Kidney (tissue), 22 donors: ENCODE measurements at places on chromosomes 11 and 22.
A peak's percentile ranks its signal among the peaks of the same experiment; 100 is the strongest.

GRCh38 chr22:20380486-20380885 is 13.5 kb upstream of the ZNF74 start:
- DNase-seq: no peak

- peak; percentile 24 for DNase-seq
Observed at GRCh38 chr11:119307219-119307618, 9.7 kb downstream of the MCAM start.

GRCh38 chr11:134481135-134481534 is 69.1 kb upstream of the B3GAT1 start:
- peak; percentile 29 for DNase-seq

- no peak for DNase-seq
Observed at GRCh38 chr11:124801636-124802312, 1.6 kb upstream of the MSANTD2 start.

DNA sequence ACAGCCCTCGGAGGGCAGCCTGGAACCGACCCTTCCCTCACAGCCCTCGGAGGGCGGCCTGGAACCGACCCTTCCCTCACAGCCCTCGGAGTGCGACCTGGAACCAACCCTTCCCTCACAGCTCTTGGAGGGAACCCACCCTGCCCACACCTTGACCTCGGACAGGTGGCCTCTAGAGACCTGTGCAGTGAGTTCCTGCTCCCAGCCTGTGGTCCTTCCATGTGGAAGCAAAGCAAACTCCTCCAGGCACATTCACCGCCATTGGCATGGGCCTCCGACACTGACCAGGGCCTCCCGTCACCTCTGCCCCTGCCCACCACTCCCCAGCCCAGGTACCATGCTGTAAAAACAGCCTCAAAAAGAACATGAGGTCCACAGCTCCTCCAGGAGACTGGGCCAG is 272.1 kb downstream of the BRD1 start:
- no peak for DNase-seq

GRCh38 chr11:35949242-35949641 is 5.4 kb downstream of the LDLRAD3 start:
- no peak for DNase-seq

DNA sequence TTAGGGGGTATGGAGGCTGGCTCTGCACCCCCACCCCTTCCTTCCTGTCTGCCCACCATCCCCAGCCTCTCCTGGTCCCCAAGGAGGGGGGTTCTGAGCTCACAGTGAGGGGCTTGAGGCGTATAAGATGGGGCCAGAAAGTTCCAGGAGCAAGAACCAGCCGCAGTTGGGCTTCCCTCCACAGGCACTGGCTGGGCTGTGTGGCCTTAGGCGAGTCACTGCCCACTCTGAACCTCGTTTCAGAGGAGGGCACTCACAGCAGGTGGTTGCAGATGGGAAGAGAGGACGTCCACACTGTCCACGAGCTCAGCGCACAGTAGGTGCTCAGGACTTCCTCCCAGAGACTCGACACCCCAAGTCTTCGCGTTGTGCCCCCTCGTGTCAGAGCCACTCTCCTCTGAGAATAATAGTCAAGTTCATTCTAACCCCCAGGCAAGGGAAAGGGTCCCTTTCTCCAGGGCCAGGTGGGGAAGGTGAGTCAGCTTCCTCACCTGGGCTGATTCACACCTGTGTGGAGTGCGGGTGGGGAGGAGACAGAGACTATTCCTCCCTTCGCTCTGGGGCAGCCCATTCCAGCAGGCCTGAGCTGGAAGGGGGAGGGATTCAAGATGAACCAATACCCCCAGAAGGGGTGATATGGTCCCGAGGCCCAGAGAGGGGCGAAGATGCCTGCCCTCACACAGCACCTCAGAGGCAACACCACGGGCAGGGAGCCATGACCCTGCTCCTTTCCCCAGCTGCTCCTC is 29.3 kb downstream of the RPL3 start:
- no peak for DNase-seq

DNA sequence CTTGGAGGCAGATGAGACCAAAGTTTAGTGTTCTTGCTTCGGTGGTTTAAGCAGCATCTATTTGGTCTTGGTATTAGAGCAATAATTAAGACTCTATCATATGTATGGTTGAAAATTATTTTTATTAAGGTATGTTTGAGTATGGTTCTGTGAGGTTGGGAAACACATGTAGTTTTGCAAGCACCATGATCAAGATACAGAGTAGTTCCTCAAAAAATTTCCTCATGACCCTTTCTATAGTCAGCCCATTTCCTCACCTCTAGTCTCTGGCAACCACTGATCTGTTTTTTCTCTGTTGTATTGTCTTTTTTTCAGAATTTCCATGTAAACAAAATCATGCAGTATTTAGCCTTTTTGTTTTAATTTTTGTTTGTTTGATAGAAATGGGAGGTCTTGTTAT is 18.4 kb downstream of the MTMR3 start:
- DNase-seq: no peak

DNA sequence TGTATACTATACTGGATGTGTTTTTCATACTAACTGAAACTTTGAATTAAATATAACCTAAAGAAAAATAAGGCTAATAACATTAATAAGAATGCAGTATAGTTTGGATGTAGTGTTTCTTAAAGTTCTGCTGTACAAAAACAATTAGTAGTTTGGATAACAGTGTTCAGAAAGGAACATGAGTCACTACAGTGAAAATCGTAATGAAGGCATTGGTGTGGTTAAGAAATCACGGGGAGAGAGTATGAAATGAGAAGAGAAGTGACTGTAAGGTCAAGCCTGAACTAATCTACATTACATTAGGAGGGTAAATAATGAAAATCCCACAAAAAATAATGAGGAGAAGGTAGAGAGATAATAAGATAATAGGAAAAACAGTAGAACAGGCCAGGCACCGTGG is 726.6 kb upstream of the ARHGAP42 start:
- no peak for DNase-seq

DNA sequence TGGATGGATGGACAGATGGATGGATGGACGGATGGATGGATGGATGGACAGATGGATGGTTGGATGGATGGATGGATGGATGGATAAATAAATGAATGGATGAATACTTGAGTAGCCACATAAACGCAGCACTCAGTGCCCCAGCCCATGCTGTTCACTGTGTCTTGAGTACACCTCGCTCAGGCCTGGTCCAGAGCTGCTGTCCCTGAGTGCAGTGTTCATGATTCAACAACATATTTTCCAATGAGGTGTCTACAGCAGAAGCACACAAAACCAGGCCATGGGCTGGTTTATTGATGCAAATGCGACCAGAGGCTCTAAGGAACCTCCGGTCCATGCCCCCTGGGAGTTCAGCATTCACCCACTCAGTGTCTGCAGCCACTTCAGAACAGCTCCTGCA is 584.3 kb downstream of the BRD1 start:
- DNase-seq: no peak

- DNase-seq: no peak
Observed at GRCh38 chr11:130815097-130815802, 101.0 kb downstream of the SNX19 start.

DNA sequence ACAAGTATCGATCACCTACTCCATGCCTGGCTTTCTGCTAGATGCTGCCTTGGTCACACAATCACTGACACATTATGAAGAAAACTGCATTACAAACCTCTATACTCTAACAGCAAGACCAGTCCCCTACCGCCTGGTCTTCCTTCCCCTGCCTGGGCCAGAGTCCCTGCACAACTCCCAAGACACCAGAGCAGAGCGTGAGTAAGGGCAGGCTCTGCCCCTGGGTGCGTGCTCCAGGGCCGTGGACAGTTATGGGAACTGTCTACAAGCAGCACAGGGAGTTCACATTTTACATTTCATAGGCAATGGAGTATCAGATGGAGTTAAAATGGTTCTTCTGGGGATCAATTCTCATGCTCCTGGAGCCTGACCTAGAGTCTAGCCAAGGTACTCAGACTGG is 6.5 kb downstream of the FZD4 start:
- DNase-seq: no peak

- DNase-seq: no peak
Observed at GRCh38 chr11:66637557-66638176, 836 bp upstream of the RBM4 start.

- no peak for DNase-seq
Observed at GRCh38 chr22:27260087-27260698, 541.4 kb downstream of the MN1 start.

- DNase-seq: peak; percentile 27
Observed at GRCh38 chr11:81331611-81332235, 1401.9 kb downstream of the FAM181B start.

- DNase-seq: no peak
Observed at GRCh38 chr11:85721191-85721590, 35.2 kb upstream of the CCDC89 start.
